ENCODE measurements at places on chromosomes 11 and 22.

GRCh38 chr11:45906096-45906682 lies 882 bp downstream of the FREY1 start:
- DNase-seq = no peak

DNA sequence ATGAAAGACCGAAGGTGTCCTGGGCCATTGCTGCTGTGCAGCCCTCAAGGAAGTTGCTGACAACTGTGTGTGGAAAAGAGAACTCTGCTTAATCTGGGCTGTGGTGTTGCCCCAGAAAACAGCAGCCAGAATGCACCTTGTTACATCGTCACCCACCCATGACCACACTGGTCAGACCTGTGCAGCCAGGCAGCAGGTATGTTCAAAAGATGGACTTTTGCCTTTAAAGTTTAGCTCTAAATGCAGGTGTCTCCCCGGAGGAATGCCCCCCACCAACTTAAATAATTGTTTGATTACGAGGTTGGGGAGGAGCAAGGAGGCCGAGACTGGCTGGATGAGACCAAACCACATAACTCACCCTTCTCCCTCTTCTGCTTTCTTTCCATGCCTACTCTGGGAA lies 15.3 kb upstream of the POLA2 start:
- no peak for DNase-seq

DNA sequence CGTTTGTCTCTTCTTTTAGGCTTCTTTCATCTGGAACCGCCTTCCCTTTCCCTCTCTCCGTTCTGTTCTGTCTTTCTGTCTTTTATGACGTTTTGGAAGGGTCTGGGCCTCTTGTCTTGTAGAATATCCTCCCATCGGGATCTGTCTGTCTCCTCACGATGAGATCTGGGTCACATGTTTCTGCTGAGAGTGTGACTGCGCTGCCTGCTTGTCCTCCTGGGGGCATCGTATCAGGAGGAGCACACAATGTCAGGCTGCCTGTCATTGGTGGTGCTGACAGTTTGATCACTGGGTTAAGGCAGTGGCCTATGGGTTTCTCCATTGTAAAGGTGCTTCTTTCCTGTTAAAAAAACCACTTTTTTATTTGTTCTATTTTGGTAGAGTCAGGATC lies 60.4 kb upstream of the PARVG start:
- no peak for DNase-seq

GRCh38 chr11:1519028-1520010 lies 32.7 kb upstream of the MOB2 start:
- no peak for DNase-seq

DNA sequence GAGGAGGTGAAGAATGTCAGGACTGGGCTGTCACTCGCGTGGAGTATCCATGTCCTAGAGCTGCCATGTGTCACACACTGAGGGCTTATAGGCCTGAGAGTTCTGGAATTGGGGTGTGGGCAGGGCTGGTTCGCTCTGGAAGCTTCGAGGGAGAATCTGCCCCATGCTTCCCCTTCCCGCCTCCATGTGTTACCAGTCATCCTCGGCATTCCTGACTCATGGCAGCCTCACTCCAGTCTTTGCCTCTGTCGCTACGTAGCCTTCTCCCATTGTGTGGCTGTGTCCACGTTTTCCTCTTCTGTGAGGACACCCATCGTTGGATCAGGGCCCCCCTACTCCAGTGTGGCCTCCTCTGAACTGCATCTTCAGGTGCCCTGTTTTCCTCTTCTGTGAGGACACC lies 301.2 kb downstream of the TBC1D22A start:
- DNase-seq = no peak
